Stimulated activated naive CD8-positive, alpha-beta T cell treated with anti-CD3 and anti-CD28 coated beads, Interleukin-15, Interleukin-2, amounts not matched to agents 100 U/mL and 50 U/mL, for 24 hours (primary cell): ENCODE measurements at places on chromosomes 2 and 18.

GRCh38 chr2:200394045-200394444, 87.6 kb downstream of the SPATS2L start:
- DNase-seq, result no peak

DNA sequence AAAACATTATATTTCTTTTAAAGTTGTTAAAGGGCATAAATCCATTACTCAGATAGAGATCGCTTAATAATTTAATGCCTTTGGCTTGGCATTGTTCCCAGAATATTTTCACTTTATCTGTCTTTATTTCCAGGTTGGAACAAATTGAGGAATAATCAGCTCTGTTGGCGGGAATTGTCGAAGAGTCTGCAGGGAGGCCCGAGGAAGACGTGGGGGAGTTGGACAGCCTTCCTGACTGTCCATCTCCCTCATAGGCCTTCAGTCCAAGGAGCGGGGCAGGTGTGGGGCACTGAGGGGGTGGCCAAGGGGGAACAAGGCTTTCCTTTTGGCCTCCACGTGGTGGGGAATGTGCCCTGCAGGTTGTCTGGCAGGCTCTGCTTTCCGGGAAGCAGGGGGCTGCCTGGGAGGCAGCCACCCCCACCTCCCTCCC, 179.6 kb downstream of the ZBTB7C start:
- DNase-seq, result no peak

DNA sequence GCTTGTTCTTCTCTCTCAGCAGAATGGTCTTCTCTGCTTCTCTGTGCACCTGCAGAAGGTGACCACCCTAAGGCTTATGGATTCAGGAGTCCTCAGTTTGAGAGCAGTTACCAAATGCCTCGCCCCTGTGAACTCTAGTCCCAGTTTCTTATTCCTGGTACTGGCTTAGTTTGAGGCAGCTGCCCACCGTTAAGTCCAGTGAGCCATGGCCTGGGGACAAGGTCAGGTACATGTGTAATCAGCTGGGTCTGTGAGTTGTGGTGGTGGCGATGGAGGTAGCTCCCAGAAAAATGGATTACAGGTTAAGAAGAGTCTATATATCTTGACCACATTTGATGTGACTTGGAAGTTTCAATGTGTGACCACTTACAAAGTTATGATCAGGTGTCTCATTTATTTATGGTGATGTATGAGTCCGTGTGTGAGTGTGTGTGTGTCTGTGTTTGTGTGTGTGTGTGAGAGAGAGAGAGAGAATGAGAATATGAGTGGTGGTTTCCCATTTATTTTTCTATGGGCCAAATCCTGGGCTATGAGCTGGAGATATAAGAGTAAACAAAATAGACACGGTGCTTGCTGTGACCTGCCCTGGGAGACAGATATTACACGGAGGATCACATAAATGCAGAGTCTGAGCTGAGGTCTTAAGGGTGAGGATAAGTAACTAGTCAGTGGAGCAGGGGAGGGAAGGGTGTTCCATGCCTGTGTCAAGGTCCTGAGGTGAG, 13.0 kb upstream of the IL1RN start:
- DNase-seq, result no peak

- DNase-seq, result no peak
These were observed 143.9 kb upstream of the FN1 start for GRCh38 chr2:215579809-215580208.

- DNase-seq, result no peak
These were observed 400.5 kb upstream of the FSIP2 start for GRCh38 chr2:185338104-185338503.

DNA sequence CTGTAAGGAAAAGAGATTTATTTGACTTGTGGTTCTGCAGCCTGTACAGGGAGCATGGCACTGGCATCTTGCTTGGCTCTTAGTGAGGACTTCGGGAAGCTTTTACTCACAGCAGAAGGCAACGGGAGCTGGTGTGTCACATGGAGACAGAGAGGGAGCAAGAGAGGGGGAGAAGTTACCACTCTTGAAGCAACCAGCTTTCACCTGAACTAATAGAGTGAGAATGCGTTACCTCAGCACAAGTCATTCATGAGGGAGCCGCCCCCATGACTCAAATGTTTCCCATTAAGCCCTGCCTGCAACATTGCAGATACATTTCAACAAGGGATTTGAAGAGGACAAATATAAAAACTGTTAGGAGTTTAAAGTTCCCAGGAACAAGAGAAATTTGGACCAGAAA, 190.0 kb downstream of the CYRIA start:
- no peak for DNase-seq

DNA sequence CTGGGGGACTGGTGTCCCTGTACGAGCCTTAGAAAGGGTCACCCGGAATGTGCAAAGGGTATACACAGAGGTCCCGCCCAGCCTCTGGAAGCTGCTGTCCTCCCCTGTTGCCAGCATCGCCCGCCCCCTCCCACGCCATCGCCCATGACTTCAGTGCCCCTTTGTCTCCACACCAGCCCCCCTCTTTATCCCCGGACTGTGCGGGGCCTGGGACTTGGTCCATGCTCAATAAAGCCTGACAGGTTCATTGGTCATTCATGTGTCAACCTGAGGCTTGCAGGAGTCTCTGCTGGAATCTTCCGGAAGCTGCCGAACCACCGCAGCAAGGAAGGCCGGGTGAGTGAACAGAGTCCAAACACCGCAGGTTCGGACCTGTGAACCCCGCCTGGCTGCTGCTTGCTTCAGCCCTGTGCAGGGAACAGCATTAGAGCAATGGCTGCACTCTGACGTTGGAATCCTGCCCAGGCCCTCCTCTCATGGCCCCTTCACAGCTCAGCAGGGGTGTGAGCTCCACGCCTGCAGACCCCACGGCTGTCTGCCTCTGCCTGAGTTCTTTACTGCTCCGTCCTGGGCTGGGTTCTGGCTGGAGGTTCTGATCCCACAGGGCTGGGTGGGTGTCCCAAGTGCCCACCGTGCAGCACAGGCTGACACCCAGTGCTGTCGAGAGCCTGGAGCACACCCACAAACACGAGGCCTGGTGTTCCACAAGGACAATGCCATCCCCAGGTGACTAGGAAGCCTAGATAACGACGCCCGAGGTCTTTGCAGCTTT, 96.5 kb downstream of the SEPTIN10 start:
- DNase-seq, result no peak

DNA sequence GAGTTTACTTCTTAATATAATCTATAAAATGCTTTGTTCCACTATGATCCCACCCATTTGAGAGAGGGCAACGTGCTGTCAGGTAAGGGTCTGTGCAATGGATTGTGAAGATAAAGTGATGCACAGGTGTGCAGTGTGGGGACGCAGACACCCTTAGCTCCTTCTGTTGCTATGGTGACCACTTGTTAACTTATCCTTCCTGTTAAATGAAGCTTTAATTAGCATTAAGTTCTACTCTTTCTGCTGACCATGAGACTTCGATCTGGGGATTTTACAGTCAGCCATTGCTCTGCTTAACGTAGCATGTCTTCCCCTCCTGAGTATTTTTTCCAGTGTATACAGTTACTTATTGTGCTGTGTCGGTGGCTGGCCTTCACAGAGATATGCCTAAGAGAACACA, 23.1 kb upstream of the ALKAL2 start:
- DNase-seq, result no peak

DNA sequence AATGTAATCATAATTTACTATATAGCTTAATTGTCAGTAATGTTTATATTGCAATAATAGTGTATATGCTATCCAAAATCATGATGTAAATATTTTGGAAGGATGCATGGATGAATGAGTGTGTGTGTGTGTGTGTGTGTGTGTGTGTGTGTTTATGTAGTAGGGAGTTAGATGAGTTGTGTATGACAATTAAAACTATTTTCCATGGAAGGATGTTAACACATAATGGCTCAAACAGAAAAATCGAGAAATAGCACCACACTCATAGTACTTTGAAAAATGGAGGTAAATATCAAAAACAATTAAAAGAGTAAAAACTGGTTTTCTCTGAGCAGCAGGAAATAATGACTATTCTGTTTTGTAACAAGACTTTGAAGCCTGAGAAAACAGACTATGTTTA, 8.1 kb upstream of the IL36A start:
- no peak for DNase-seq
